ENCODE measurements at places on chromosomes 2 and 18.

DNA sequence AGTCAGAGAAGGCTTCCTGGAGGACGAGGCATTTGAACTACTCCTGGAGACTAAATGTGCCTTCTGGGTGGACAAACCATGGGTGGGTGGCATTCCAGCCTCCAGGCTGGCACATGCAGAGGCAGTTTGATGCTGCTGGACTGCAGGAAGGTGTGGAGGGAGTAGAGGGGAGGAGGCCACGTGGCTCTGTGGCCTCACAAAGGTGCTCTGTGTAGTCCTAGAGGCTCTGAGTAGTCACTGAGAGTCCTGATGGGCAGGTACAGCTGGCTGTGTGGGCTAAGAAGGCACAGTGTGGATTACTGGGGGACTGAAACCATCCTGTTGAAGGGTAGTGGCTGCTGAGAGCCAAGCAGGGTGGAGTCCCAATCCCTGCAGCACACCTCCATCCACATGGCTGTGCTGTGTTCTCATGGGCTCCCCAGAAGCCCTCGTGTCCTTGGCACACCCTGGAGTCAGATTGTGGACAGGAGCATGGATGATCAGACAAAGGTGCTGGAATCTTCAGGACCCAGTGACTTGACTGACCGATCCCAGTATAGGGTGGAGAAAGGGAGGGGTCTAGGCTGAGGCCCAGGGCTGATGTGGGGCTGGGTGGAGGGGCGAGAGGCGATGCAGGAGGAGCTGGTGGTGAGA, 87.4 kb upstream of the HS6ST1 start:
- DNase-seq: no peak

DNA sequence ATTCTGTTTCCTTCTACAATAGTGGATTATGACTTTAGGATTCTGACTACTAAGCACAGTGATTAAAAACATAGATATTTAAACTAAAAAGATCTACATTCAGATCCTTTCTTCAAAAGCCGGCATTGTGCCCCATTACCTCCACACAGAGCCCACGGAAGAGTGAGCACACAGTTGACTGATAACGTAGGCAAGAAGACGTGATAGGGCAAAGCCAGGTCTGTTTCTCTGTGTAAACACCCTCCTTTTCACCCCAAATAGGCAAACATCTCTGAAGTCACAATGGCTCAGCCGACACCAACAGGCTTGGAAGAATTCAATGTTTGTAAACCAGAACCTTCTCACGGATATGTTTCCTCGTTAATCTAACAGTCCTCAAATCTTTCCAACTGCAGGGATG, 302.9 kb downstream of the CMPK2 start:
- DNase-seq: no peak

DNA sequence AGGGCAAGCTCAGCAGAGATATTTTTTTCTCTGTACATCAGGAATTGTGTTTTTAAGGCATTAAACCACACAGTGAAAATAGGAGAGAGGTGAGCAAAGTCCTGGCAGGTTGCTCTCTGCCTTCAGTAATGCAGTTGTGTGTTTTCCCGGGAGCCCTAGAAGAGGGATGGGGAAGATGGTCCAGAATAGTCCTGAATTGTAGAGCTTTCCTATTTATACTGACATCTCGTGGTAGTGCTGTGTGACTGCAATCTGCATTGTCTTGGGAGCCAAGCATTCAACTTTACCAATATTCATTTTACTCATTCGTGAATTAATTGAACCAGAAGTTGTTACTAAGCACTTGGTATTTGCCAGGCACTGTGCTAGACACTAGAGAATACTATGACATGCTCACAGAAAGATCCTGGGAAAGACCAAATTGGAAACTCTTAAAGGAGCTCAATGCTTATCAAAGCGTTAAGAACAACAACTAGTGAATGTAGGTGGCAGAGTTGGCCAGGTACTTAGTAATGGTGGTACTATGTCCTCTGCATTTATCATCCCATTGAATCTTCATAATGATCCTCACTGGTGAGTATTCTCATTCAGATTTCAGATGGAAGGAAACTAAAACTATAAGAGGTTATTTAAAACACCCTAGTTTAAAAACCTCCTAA, 214.6 kb downstream of the TRIB2 start:
- DNase-seq: peak; percentile 73

- no peak for DNase-seq
Measured at GRCh38 chr2:234355021-234355720, 141.7 kb downstream of the ARL4C start.

DNA sequence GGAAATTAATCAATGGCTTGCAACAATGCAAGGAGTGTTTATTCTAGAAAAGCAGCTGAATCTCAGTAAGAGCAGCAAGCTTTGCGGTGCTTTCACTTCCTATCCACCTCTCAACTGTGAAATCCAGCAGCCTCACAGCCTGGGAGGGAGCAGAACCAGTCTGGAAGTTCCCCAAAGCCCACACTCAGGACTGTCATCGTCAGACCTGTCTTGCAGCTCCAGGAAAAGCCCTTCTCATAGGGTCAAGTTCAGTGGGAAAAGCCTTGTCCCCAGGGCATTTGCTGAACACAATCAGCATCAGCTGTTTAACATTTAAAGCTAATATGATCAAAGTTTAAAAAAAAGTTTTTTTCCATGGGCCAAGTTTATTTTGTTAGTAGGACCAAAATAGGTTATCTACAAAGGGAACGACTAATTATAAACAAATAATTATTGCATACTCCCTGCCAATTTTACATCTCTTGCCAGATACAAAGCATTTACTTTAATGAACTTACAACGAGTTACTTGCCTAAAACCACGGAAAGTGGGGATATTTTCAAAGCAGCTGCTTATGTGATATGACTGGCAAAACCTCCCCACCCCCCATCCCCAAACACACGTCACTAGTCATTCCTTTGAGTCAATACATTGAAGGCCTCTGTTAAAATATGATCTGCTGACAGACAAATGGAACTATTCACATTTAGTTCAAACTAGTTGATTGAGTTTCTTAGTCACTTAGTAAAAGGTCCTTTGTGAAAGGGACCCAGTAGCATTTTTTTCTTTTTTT, 36.8 kb downstream of the PARD6G start:
- no peak for DNase-seq

GRCh38 chr18:5630057-5630899, 86.5 kb upstream of the EPB41L3 start:
- peak; percentile 89 for DNase-seq

- DNase-seq: peak; percentile 52
Measured at GRCh38 chr2:30691948-30692828, 115.1 kb downstream of the CAPN13 start.

DNA sequence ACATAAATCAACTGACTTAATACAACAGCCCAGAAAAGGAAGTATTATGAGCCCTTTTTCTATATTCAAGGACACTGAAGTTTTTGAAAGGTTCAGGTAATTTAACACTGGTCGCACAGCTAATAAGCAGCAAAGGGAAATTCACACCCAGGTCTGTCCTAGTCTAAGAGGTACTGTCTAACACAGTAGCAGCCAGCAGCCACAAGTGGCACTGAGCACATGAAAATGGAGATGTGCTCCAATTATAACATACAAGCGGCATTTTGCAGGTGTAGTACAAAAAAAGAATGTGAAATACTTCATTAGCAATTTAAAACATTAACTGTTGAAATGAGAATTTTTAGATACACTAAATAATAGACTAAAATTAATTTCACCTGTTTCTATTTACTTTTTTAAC, 23.4 kb downstream of the SPRED2 start:
- DNase-seq: no peak

DNA sequence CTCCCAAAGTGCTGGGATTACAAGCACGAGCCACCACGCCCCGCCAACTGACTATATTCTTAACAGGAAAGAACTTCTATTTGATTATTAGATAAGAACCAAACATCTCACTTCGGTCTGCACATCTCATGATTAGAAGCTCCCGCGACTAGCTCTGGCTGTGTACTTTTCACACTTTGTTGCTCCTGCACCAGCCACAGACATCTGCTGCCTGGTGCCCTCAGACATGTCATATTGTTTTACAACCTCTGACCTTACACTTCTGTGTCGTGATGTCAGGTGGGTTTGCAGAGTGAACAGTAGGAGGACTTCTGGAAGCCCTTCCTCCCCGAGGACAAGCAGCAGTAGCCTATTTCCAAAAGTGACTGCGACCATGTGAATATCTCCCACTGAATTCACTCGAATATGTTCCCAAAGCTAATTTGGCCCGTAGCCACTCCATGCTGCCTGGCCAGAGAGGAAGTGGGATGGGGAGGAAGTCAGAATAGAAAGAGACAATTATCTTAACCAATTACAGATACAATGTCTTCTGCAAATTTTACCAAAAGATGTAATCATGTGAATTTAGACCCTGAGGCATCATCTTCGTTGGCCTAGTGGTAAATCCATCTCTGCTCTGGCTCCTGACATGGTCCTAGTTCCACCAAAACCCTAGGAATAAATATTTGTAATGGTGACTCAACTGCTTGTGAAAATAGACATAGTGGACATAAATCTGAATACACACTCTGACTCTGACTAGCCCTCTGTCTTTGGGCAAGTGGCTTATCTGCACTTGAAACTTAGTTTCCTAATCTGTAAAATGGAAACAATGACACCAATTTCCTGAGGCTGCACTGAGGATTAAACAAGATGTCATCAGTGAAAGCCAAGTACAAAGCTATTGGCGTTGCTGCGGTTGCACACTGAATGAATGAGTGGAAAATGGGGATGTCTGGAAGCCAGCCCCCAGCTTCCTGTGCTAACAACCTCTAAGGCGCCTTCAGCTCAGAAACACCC, 406.1 kb downstream of the LRATD1 start:
- no peak for DNase-seq

GRCh38 chr2:33785201-33786106, 186.4 kb upstream of the FAM98A start:
- no peak for DNase-seq

- DNase-seq: peak; percentile 37
Measured at GRCh38 chr2:31296641-31297287, 62.8 kb downstream of the EHD3 start.

GRCh38 chr2:154686162-154686561, 12.3 kb upstream of the KCNJ3 start:
- DNase-seq: no peak

GRCh38 chr18:67133669-67134068, 382.9 kb downstream of the DSEL start:
- DNase-seq: no peak

GRCh38 chr2:207129821-207130220, 35.9 kb downstream of the KLF7 start:
- no peak for DNase-seq

- DNase-seq: no peak
Measured at GRCh38 chr2:240759459-240759858, 60.6 kb downstream of the KIF1A start.

DNA sequence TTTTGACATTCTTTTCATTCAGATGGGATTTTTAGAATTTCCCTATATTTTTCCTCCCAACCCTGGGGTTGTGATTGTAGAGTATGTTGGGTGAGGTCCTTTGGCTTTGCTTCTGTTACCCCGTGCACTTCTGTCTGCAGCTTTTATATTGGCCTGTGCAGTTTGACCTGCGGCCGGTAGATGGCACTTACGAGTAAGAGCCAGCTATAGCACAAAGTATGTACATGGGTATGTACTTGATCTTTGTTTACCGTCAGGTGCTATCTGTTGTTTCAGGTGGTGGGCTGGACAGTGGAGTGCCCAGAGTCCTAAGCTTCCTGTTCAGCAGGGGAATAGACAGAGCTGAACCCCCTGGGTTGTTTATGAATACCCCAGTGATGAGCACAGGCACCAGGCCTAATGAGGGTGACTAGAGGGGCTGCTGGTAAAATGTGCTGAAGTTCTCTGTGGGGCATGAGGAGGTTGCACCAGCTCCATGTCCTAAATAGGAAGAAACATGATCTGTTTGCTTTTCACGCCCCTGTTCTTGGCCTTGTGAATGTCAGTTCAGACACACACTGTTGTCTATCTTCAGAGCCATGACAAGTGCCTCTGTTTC, 58.9 kb upstream of the THUMPD2 start:
- peak; percentile 45 for DNase-seq

Data from GM03348 (cell line).